ENCODE measurements at places on chromosomes 3 and 15.

DNA sequence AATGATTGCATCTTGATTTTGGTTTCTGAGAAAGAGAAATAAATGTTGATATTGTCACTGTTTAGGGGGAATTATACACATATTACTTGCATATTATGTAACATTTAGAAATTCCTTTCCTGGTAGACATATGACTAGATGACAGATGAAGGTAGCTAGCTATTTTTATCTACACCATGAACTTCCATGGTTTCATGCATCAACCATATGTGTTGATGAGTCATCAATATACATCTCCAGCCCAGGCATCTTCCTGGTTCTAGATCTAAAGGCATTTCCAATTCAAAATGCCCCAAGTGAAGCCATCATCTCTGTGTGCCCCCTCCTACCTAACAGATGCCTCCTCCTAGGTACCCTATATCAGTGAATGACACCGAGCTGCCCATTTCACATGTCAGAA lies 9.5 kb upstream of the ADAMTSL3 start:
- no peak for DNase-seq

- no peak for DNase-seq
These were observed 2.8 kb downstream of the GRM2 start for GRCh38 chr3:51709675-51710074.

- no peak for DNase-seq
These were observed 649 bp upstream of the PLOD2 start for GRCh38 chr3:146161663-146162002.

DNA sequence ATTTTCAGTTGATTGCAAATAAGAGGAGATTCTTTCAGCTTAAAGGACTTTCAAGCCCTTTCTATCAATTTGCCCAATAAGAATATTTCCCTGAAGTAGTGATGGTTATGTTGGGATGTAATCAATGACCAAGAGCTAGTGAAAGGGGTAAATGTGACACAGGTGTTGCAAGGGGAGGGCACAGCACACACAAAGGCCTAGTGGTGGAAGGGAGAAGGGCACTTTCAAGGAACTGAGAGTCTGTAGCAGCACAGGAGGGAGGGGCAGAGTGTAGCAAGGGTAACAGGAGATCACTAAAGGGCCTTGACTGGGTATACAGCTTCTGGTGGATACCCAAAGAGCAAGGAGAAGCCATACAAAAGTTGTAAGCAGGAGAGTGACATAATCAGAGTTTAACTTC lies 217.8 kb upstream of the ARHGEF26 start:
- no peak for DNase-seq

DNA sequence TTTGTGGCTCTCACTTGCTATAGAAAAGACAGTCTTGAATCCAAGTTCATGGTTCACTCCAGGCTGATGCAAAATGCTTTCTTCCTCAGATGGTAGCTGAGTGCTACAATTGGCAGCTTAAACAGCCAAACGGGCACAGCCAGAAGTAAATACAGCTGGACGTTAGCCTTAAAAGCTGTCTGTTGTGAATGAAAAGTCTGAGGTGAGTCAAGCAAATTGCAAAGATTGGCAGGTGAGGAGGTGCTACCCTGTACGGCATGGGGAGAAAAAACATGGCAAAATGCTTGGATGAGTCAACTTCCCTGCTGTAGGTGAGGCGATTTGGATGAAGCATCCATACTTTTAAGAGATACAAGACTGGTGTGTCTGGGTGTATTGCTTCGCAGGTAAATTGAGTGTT lies 40.5 kb downstream of the IL5RA start:
- DNase-seq, result no peak

GRCh38 chr3:115986555-115987207 lies 363.4 kb downstream of the GAP43 start:
- no peak for DNase-seq

DNA sequence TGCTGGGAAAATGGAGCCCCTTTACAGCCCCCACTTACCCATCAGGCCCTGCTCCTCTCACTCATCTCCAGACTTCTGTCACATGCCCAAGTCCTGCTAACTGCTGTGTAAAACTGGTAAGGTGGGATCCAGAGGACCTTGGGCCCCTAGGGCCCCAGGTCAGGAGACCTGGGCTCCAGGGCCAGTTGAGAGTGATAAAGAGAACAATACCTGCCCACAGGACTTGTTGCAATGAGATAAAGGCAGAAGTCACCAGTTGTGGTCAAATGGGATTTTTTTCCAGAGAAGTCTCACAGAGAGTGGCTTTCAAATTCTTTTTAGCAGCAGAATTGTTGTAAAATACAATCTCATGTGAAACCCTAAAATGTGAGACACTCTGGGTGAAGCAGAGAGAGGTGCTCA lies 753 bp downstream of the FURIN start:
- no peak for DNase-seq

GRCh38 chr15:67413770-67414390 lies 107.1 kb upstream of the C15orf61 start:
- no peak for DNase-seq

- DNase-seq, result no peak
These were observed 9.4 kb upstream of the MESP1 start for GRCh38 chr15:89760303-89761008.

GRCh38 chr3:28617821-28618220 lies 269.2 kb upstream of the AZI2 start:
- no peak for DNase-seq

DNA sequence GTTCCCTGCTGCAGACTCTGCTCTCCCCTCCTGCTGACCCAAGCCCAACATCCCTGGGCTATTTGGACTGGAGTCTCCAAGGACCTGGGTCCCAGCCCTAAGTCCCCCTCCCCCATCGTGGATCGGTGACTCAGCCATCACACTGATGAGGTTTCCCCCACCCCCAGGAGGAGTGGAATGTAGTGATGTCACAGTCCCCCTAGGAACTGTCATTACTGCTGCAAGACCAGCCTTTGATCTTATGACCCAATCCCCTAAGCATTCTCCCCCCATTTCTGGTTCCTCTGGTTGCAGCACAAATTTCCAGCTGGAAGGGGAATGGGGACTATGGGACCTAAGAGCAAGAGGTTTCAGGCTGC lies 63.4 kb upstream of the CSPG4 start:
- DNase-seq, result no peak

GRCh38 chr3:52319921-52320595 lies 3.9 kb downstream of the DNAH1 start:
- no peak for DNase-seq

DNA sequence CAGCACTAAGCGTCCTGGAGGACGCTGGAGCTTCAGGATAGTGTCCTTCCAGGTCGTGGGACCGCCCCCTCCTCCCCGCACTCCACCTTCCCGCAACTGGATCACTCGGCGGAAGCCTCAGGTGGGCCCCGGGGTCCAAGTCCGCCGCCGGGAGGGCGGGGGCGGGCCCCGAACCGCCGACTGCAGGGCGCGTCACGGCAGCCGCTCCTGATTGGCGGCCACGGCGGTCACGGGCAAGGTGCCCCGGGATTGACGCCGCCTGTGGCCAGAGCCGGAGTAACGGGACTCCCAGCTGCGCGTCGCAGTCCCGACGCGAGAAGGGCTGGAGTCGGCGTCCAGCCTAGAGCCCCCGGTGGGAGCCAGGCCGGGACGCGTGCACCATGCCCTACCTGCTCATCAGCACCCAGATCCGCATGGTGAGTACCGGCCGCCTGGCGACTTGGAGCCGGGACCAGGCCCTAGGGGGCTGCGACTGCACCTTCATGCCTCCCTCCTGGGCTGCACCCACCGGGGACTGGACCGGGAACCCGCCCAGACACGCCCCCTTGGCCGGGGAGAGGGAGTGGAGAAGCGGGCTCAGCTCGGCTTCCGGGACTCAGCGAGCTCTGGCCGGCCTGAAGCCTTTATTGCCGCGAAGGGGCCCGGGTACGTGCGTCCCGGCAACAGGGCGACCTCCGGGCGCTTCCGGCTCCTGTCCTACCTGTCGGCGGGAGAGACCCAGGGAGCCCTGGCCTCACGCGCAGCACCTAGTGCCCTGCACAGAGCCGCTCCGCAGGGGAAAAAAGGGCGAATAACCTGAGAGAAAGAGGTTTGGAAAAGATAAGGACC lies at the start of gene GCHFR:
TSS of gene GCHFR (plus strand) at position 268 of the 828 bp plus-strand sequence. CDS start at position 381, 113 bp downstream.
- no peak for DNase-seq

DNA sequence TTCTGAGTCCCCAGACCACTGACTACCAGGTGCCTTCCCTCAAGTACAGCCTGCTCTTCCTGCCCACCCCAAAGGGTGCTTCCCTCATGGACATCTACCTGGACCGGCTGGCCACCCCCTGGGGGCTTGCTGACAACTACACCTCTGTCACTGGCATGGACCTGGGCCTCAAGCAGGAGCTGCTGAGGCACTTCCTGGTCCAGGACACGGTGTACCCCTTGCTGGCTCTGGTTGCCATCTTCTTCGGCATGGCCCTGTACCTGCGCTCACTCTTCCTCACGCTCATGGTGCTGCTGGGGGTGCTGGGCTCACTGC lies 9.3 kb downstream of the DISP2 start:
- DNase-seq, result no peak

GRCh38 chr3:171415070-171415469 lies 45.1 kb downstream of the TNIK start:
- DNase-seq, result no peak

- DNase-seq, result no peak
These were observed 271.7 kb downstream of the PDZRN3 start for GRCh38 chr3:73352841-73353645.

DNA sequence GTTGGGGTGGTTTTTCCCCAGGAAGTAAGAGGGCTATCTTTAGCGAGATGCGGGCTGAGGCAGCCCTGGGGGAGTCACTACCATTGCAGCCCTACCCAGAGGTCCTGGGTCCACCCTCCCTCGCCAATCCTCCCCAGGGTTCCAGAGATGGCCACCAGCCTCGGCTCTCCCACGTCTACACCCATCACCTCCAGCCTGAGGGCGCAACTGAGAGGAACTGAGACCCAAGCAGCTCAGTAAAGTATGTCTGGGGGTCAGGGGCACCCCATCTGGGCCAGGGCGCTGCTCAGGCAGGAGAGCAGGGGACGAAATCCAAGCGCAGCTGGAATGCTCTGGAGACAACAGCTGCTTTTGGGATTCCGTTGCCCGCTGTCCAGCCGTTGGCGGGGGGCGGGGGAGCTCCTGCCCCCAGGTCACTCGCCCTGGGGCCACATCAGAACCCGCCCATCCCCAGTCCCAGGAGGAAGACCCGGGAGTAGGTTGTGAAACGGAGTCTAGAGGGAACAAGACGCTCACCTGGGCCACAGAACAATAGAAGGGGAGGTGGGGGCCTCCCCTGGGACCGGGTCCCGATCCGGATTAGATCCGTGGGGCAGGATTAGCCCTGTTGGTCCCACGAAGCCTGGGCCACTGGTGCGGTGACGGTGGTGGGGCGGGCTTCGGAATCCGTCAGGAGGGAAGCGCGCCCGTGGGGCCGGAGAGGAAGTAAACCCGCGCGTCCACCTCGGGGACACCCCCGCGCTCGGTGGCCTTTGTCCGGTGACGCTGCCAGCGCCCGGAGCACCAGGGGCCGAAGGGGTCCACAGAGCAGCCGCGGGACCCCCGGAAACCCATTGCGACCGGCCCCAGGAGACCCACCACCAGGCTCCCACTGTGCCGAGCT lies 1.4 kb upstream of the NDUFAF3 start:
- no peak for DNase-seq

DNA sequence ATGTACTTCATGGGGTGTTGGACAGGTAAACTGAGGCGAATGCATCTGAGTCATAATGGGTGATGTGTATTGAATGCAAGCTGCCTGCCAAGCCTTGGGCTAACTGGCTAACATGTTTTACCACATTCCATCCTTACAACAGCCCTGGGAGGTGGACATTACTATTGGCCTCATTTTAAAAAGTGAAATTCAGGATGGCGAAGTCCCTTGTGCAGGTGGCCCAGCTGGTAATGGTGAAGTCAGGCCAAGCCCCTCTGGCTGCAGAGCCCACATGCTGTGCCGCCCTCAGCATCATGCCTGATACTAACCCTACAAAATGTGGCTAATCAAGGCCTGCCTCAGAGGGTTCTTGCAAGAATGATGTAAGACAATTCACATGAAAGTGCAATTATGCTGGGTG lies 60.0 kb upstream of the CHD2 start:
- no peak for DNase-seq

DNA sequence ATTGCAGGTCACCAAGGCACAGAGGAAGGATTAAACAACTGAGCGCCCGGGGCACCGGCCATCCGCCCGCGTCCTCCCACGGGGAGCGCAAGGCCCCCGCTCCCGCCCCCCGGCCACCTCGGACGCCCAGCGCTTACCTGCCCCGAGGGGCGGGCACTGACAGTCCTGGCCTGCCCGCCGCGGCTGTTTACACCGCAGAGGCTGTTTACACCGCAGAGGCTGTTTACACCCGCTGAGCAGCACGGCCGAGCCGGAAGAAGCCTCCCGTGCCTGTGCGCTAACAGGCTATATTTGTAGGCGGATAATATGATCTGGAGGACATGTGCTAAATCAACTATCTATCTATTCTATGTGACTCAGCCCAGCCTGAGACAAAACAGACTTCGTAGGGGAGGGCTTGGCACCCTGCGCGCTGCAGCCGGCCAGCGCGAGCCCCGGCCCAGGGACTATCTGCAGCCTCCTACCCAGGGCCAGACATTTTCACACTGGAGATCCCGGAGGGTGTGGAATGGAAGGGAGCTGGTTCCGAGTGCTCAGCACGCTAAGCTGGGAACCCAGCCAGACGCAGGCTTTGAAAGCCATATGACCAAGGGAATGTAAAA lies at the start of gene LRRC2:
TSS of gene LRRC2 (minus strand) at position 263 of the 602 bp plus-strand sequence. CDS start 14,711 bp downstream, outside the sequence.
- DNase-seq, result peak; percentile 35

GRCh38 chr15:84840741-84841429 lies 23.7 kb downstream of the ALPK3 start:
- peak; percentile 38 for DNase-seq

DNA sequence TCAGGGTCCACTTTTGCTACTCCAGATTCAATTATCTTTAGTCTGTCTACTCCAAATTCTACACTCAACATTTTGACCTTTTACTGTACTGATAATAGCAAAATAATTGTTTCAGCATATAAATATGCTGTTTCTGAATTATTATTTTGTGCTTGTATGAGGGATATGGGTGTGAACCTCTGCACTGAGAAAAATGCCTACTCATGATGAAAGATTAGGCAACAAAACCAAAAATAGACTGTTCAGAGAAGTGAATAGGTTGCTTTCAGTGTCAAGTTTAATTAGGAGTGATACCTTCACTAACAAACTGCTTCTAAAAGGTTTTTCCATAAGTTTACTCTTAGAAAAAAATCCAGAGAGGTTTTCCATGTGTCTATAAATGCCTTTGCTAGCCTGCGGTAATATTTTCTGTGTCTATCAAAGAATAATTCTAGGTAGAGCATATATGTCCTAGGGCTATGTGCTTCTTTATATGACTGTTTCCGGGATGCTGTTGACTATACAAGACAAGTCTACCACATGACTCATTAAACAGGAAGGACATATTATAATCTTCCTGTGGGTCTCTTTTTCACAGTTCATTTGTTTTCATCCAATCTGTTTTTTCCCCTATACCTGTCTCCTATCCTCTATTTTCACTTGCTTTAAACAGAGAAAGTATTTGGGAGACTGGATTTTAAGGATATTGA lies 218.5 kb upstream of the TTC14 start:
- DNase-seq, result peak; percentile 0

- DNase-seq, result no peak
These were observed 14.8 kb upstream of the TMEM108 start for GRCh38 chr3:133023362-133023761.

DNA sequence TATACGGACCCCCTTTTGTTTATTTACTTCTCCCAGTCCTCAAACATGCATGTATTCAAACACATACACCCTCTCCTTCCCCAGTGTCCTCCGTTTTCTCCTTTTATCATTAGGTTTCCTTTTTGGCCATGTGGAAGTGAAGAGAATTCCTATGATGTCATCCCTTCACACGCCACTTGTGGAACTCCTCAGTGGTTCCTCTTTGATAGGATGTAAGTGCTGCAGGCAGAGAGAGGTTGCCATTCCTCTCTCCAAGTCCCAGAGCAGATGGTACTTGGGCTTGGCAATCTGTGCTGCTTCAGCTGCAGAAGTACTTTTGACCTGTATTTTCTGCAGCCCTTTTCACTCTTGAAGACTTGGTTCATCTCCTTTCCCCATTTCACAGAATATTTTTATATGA lies 32.9 kb upstream of the CRTC3 start:
- no peak for DNase-seq

Measured in AG09319 (cell line).